ENCODE measurements at places on chromosomes 2 and 18. TPM values are rescaled to one million over a fixed set of nuclear protein-coding genes. Genes with fewer than 3 reads are reported as not detected.

GRCh38 chr2:3121601-3122000, 256.0 kb downstream of the EIPR1 start:
- no peak for DNase-seq

GRCh38 chr2:182541268-182541667, 114.4 kb upstream of the PDE1A start:
- DNase-seq = no peak

- no peak for DNase-seq
These were observed 101.4 kb downstream of the PLA2R1 start for GRCh38 chr2:159961037-159961436.

Gene PARD3B
- total RNA-seq = 0.50 TPM

Gene WNT10A
- total RNA-seq = 0.10 TPM

- DNase-seq = no peak
These were observed 24.8 kb upstream of the GNAL start for GRCh38 chr18:11664286-11664685.

DNA sequence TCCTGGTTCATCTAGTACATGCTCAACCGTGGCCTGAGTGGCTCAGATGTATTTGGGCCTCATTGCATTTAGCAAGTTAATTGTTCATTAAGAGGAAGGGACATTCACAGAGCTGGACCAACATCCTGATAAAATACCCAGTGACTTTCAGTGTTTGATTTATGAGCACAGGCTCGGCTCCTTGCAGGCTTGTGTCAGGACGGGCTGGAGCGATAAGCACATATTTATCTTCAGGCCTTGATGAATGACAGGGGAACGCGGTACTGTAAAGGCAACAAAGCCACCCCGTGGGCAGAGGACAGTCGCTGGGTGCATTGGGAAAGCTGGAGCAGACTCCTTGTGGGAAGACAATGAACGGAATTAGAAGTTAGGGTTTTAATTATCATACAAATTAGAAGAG, 548.6 kb upstream of the HS6ST1 start:
- no peak for DNase-seq

Gene SLC9A2
- total RNA-seq = not detected

DNA sequence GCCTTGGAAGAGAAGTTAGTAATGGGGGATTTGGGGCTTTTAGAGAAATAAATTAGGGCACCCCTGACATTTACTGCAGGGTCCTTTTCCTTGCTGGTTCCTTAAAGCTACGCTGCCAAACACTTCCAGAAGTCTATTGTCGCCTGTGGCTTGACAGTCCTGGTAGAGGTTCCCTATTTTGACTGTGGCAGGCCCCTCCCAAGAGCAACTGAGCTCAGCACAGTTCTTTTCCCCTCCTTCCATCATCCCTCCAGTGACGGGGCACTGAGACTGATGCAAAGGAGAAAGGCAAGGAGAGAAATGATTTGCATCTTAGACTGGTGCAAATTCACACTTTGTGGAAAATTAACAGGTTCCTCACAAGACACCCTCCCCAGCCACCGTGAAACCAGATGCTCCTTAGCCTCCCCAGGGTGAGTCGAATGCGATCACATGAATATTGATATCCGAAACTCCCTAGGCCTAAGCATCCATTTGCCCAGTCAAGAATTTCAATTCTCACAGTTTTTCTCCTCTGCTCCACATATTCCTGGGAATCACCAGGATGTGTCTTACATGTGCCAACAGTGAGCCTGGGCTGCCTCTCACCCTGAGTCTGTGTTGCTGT, 45.4 kb downstream of the RABL2A start:
- DNase-seq = no peak

DNA sequence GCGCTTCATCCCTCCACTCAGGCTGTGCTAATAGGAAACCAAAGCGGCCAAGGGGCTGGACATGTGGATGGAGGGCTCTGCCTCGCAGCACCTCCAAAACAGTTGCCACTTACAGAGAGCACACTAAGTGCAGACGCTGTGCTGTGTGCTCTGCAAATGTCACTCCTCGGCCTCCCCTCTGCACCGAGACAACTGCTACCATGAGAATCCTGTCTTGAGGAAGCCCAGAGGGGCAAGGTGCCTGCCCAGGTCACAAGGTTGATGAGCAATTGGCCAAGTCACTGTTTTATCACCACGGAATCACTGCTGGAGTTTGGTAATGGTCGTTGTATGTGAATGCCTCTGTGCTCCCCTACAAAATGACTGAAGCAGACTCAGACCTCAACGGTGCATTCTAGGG, 132.2 kb downstream of the SEPTIN10 start:
- no peak for DNase-seq

DNA sequence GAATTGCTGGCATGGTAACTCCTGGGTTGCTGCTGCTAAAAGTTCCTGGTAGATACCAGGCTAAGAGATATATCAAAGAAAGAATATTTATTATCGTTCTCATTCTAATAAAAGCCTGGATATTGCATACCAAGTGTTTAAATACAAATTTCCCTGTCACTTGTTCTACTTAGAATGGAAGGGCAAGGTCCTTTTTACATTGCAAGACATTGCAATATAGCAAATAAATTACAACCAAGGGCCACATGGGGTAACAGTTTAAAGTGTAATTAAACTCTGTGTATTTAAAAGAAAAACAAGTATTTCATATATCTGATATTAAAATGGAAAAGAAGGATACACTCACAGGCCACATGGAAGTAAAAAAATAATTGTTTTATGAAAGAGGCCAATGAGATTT, 16.2 kb downstream of the PDE11A start:
- no peak for DNase-seq

GRCh38 chr2:64021578-64021977, 2.4 kb upstream of the VPS54 start:
- DNase-seq = no peak

DNA sequence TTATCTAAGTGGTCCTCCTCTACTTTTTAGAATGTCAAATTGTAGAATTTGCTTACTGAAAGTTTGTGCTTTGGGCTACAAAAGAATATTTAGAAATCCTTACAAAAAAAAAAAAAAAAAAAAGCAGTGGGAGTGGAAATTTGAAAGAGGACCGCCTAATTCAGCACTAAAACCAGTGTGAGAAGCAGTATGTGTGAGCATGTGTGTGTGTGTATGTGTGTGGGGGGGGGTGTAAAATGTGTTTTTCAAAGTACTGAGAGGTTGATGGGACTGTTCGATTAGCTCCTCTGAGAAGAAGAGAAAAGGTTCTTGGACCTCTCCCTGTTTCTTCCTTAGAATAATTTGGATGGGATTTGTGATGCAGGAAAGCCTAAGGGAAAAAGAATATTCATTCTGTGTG, at the start of gene VIT:
VIT (plus strand) TSS at position 175 of the 400 bp plus-strand sequence. CDS start 19,664 bp downstream, outside the sequence.
- DNase-seq = no peak

GRCh38 chr2:65326276-65326675, 98.6 kb downstream of the ACTR2 start:
- no peak for DNase-seq

DNA sequence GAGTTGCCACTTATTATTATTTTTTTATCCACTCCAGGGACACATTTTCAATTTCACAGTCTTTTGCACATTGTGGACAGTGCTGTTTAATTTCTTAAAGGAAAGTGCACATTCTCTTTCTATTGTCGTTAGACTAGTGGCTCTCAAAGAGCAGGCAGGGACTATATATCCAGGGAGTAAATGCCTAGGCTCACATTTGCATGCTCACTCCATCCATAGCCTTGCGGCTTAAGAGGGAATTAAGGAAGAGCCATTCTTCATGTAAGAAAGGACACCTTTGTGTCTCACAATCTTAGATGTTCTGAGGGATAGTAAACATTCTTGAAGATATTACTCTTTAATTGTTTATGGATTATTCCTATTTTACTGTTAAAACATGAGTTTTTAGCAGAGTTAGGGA, 70.8 kb downstream of the FIGN start:
- no peak for DNase-seq

- DNase-seq = no peak
These were observed 18.4 kb upstream of the TCF7L1 start for GRCh38 chr2:85114586-85115330.

DNA sequence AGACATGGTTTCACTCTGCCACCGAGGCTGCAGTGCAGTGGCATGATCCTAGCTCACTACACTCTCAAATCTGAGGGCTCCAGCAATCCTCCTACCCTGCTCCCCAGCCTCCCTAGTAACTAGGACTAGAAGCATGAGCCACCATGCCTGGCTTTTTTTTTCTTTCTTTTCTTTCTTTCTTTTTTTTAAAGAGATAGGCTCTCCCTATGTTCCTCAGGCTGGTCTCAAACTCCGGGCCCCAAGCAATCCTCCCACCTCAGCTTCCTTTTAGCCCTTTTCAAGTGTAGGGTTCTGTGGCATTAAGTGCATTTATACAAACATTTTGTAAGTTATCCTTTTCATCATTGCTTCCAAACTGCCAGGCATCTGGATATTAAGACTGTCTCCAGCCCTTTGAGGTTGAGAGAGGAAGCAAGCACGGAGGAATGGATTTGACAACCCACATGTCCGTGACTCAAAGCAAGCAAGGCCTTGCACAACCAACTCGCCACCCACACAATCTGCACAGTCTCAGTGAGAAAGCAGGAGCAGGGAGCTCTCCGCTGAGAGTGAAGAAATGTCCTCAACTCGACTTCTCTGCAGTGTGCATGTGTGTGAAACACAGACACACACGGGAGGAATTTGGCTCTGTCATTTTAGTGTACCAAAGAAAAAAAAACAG, 65.6 kb downstream of the ATP8B1 start:
- no peak for DNase-seq

Gene ANKRD30B
- total RNA-seq = not detected

Gene GALNT14
- not detected for total RNA-seq

- no peak for DNase-seq
These were observed 116.4 kb downstream of the PLB1 start for GRCh38 chr2:28612131-28612812.

- no peak for DNase-seq
These were observed 85.4 kb downstream of the NCKAP1 start for GRCh38 chr2:182952741-182953450.

Gene POTEI
- total RNA-seq = not detected

GRCh38 chr2:207768168-207768865, 1.4 kb downstream of the FZD5 start:
- DNase-seq = peak; percentile 27

Gene FN1
- 0.44 TPM for total RNA-seq

- DNase-seq = no peak
These were observed 279.2 kb downstream of the ALPK2 start for GRCh38 chr18:58349650-58350049.

DNA sequence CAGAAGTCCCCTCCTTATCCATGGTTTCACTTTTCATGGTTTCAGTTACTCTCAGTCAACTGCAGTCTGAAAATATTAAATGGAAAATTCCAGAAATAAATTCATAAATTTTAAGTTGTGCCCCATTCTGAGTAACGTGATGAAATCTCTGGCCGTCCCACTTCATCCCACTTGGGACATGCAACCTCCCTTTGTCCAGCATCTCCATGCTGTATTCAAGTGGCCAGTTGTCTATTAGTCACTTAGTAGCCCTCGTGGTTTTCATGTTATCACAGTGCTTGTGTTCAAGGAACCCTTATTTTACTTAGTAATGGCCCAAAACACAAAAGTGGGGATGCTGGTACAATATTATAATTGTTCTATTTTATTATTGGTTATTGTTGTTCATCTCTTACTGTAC, 18.0 kb upstream of the DAPL1 start:
- DNase-seq = no peak

Gene PTPN18
- 89.2 TPM for total RNA-seq

DNA sequence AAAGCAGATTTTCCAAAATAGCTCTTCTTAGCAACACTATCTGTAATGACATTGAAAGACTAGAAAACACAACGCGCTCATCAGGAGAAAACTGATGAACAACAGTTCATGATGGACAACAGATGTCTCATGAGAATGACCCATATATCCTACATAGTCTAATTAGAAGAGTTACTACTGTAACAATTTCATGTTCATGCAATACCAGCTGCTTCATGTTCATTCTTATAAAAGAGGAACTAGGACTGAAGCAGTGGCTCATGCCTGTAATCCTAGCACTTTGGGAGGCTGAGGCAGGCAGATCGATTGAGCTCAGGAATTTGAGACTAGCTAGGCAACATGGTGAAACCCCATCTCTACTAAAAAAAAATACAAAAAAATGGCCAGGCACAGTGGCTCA, 22.7 kb downstream of the TRAPPC8 start:
- no peak for DNase-seq

DNA sequence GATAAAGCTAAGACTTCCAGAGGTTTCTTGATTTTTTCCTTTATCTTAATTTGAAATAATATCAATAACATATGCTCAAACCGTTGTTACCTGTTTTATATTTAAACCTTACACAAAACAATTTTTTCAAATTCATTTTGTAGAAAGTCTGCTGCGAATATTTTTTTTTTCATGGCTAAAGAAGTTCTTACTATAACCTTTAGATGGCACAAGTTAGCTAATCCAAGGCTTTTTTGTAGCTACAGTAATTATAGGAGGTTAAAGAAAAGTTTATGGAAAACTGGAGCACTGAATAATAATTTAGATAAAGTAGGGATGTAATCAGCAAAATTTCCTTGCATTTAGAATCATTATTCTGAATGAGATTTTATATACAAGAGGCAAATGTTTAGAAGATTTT, 78.0 kb upstream of the PNPT1 start:
- DNase-seq = no peak

- DNase-seq = no peak
These were observed 738.4 kb upstream of the ID2 start for GRCh38 chr2:7943446-7943845.

GRCh38 chr18:41004324-41004723, 950.7 kb upstream of the PIK3C3 start:
- no peak for DNase-seq

GRCh38 chr18:79374408-79375171, 21.1 kb upstream of the NFATC1 start:
- no peak for DNase-seq

Gene KLHL14
- total RNA-seq = not detected

Gene CCDC148
- not detected for total RNA-seq

Gene SRD5A2
- total RNA-seq = not detected

DNA sequence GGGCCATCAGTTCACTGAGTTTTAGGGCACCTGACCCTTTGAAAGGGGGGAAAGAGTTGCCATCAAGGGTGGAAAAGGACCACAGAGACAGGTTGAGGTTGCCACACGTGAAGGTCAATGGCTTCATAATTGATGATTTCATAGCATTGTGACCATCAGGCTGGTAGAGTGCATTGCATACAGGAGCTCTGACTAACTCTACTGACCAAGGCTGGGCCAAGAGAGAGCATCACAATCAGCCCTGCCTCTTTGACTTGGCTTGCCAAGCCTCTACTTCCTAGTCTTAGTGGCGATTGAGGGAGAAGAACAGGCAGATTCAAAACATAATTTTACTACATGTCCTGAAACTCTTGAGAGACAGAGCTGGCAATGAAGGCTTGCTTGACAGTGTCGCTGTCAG, 5.8 kb upstream of the TNP1 start:
- no peak for DNase-seq

All from activated CD4-positive, alpha-beta T cell treated with anti-CD3 and anti-CD28 coated beads, Interleukin-2, amount 10 ng/mL, durations not matched to agents 7 days and 5 days (primary cell).